ENCODE measurements at places on chromosomes 5 and 9.
A peak's percentile ranks its signal among the peaks of the same experiment; 100 is the strongest.

GRCh38 chr9:115615821-115616665 is 498.1 kb upstream of the TNC start:
- DNase-seq = no peak

- DNase-seq = peak; percentile 70
These were observed 44.6 kb downstream of the WHRN start for GRCh38 chr9:114460513-114461199.

- no peak for DNase-seq
These were observed 19.5 kb downstream of the TLE1 start for GRCh38 chr9:81669866-81670265.

DNA sequence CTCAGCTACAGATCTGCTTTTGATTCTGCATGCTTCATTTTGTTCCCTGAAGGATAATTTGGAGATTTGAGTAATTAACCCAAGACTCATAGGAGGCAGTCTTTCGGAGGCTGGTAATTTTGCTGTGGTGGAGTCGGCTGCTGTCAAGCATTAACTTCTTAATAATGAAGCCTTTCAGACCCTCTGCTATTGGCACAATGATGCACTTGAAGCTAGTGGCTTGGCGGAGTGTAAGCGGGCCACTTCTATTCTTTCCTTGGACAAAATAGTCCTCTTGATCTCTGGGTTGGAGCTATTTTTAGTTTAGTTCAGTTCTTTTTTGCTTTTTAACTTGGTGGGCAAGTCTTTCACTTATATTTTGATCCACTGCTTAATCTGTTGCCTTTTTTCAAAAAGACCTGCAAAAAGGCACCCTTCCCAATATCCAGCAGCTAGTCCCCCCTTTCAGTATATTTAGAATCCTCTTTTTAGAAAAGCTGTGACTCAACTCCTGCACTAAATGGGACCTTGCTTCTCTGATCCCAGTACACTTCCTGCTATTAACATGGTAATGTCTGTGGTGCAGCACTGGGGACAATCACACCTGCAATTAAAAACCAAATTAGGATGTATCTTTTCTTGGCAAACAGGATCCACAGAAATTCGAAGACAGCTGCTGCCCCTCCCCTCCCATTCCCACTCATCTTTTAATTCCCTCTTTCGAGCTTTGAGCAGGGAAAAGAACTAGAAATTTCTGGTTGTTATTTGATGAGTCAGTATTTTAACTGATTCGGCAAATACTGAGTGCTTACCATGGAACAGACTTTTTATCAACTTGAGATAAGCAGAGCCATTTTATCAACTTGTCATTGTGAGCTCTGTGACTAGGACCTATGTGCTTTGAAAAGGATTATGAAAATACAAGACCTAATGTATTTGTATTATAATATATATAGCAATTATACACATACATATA is 169.4 kb upstream of the ANKRD55 start:
- DNase-seq = no peak

DNA sequence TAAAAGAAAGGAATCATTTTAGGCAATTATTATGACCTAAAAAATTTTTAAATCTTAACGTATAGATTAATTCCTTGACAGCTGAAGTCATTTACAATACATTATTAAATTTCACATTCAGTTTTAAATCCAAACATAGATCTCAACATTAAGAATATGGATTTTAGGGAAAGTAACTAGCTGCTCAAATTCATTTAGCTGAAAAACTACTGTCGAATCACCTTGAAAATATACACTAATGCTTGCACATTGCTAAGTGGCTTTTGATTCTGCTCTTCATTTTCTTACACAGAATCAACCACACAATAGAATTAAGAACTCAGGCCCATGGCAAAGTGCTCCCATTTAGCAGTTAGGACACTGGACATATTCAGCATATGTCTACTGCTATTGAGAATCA is 454.2 kb downstream of the RAB3C start:
- DNase-seq = no peak

DNA sequence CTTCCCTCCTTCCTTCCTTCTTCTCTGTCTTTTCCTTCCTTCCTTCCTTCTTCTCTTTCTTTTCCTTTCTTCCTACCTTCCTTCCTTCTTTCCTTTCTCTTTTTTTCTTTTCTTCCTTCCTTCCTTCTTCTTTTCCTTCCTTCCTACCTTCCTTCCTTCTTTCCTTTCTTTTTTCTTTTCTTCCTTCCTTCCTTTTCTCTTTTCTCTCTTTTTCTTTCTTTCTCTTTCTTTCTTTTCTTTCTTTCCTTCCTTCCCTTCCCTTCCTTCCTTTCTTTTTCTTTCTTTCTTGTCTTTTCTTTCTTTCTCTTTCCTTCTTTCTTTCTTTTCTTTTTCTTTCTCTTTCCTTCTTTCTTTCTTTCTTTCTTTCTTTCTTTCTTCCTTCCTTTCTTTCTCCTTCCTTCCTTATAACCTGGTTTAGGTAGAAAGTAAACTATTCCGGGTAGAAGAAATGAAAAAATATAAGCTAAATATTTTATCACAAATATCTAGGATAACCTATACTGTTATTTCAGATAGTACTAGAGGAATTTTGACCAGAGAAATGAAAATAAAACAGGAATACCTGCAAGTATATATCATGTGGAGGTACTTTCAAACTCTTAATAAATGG is 1741.8 kb upstream of the CDH9 start:
- DNase-seq = no peak

DNA sequence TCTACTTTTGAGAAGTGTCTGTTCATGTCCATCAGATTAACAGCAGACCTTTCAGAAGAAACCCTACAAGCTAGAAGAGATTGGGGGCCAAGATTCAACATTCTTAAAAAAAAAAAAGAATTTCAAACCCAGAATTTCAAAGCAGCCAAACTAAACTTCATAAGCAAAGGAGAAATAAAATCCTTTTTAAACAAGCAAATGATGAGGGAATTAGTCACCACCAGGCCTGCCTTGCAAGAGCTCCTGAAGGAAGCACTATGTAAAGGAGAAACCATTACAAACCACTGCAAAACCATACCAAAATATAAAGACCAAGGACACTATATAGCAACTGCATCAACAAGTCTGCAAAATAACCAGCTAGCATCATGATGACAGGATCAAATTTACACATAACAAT is 124.6 kb upstream of the PDE4D start:
- DNase-seq = no peak

- no peak for DNase-seq
These were observed 900 bp downstream of the RGS7BP start for GRCh38 chr5:64506567-64507263.

DNA sequence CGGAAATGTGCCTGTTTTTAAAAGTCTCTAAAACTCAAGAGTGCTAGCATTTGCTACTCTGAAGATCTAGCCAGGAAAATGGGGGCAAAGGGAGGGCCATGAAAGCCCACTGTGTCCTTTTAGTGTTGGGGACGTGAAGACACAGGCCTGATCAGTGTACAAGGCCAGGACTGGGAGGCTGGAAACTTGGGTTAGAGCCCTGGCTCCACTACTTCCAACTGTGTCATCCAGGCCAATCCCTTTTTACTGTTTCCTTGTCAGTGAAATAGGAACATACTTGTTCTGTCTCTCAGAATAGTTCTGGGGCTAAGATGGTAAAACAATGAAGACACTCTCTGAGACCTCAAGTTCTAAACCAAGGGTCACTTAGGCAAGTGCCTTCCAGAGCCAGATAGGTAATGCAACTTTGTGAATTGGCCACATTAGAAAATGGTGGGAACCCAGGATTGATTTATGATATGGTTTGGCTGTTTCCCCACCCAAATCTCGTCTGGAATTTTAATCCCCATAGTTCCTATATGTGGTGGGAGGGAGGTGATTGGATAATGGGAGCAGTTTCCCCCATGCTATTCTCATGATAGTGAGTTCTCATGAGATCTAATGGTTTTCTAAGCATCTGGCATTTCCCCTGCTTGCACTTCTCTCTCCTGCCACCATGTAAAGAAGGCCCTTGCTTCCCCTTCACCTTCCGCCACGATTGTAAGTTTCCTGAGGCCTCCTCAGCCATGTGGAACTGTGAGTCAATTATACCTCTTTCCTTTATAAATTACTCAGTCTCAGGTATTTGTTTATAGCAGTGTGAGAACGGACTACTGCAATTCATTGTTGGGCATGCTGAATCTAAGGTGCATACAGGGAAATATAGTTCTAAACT is 30.4 kb upstream of the B4GALT1 start:
- DNase-seq = no peak

GRCh38 chr5:180129291-180130190 is 58.0 kb upstream of the RNF130 start:
- DNase-seq = no peak

- DNase-seq = no peak
These were observed 5.0 kb downstream of the ENTPD8 start for GRCh38 chr9:137435980-137436760.

- DNase-seq = no peak
These were observed 9.1 kb downstream of the AP3S1 start for GRCh38 chr5:115850744-115851416.
